ENCODE measurements at places on chromosomes 1 and 21.
A peak's percentile ranks its signal among the peaks of the same experiment; 100 is the strongest.

DNA sequence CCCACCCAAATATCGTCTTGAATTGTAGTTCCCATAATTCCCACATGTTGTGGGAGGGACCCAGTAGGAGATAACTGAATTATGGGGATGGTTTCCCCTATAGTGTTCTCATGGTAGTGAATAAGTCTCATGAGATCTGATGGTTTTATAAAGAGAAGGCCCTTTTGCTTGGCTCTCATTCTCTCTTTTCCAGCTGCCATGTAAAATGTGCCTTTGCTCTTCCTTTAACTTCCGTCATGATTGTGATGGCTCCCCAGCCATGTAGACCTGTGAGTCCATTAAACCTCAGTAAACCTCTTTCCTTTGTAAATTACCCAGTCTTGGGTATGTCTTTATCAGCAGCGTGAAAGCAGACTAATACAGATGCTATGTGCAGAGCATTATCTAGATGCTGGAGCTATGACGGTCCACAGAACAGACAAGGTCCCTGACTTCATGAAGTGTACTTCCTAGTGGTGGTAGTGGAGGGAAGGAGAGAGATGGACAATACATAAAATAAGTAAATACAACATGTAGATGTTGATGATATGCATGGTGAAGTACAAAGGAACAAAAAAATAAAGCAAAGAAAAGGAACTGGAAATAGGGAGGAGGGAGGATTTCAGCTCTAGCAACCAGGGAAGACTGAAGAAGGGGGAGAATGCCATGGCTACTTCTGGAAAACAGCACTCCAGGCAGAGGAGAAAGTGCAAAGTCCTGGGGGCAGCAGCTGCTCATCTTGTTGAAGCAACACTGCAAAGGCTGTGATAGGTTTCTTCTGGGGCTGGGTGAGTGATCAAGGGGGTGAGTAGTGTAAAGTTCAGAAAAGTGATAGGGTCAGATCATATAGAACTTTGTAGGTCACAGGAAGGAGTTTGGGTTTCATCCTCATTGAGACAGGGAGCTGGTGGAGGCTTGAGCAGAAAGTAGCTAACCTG lies 6.8 kb upstream of the RCAN1 start:
- no peak overlapping the region for H3K4me3 ChIP-seq
- no peak overlapping the region for H3K27ac ChIP-seq
- DNase-seq = no peak

DNA sequence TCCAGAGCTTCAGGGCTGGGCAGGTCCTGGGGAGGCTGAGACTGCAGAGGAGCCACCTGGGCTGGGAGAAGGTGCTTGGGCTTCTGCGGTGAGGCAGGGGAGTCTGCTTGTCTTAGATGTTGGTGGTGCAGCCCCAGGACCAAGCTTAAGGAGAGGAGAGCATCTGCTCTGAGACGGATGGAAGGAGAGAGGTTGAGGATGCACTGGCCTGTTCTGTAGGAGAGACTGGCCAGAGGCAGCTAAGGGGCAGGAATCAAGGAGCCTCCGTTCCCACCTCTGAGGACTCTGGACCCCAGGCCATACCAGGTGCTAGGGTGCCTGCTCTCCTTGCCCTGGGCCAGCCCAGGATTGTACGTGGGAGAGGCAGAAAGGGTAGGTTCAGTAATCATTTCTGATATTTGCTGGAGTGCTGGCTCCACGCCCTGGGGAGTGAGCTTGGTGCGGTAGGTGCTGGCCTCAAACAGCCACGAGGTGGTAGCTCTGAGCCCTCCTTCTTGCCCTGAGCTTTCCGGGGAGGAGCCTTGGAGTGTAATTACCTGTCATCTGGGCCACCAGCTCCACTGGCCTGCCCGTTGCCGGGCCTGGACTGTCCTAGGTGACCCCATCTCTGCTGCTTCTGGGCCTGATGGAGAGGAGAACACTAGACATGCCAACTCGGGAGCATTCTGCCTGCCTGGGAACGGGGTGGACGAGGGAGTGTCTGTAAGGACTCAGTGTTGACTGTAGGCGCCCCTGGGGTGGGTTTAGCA lies 9.3 kb downstream of the MYBPH start:
- H3K4me1 ChIP-seq = no peaks in the 10 kb centered on the region
- no peak for DNase-seq
- peaks cover 52% of the 10 kb centered on the region for H3K27me3 ChIP-seq
- peak overlapping the region; percentile 42 for H3K27ac ChIP-seq
- H3K4me3 ChIP-seq = no peak overlapping the region

DNA sequence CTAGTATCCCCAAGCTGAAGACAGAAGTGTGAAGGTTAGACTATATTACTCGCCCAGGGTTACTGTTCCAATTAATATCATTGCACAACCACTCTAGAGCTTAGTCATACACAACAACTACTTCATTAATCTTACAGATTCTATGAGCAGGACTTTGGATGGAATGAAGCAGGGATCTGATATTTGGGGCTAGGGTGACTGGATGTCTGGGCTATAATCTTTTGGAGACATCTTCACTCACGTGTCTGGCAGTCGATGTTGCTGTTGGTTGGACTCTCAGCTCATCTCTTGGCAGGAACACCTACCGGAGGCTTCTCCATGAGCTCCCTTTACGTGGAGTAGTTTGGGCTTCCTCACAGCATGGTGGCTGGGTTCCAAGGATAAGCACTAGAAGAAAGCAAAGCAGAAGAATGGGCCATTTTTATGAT lies 519.2 kb upstream of the B3GALT2 start:
- H3K4me1 ChIP-seq = peaks cover 9% of the 10 kb centered on the region
- H3K4me3 ChIP-seq = no peak overlapping the region
- no peaks in the 10 kb centered on the region for H3K27me3 ChIP-seq
- DNase-seq = no peak
- H3K36me3 ChIP-seq = no peaks in the 10 kb centered on the region

GRCh38 chr1:234008591-234008990 lies 104.1 kb downstream of the SLC35F3 start:
- peaks cover 3% of the 10 kb centered on the region for H3K27me3 ChIP-seq
- peaks cover 8% of the 10 kb centered on the region for H3K4me1 ChIP-seq
- H3K36me3 ChIP-seq = no peaks in the 10 kb centered on the region
- DNase-seq = no peak
- no peak overlapping the region for H3K27ac ChIP-seq
- no peak overlapping the region for H3K4me3 ChIP-seq

GRCh38 chr21:41483973-41484372 lies 24.0 kb downstream of the TMPRSS2 start:
- no peak overlapping the region for H3K27ac ChIP-seq
- H3K27me3 ChIP-seq = no peaks in the 10 kb centered on the region
- H3K36me3 ChIP-seq = peaks cover 21% of the 10 kb centered on the region

DNA sequence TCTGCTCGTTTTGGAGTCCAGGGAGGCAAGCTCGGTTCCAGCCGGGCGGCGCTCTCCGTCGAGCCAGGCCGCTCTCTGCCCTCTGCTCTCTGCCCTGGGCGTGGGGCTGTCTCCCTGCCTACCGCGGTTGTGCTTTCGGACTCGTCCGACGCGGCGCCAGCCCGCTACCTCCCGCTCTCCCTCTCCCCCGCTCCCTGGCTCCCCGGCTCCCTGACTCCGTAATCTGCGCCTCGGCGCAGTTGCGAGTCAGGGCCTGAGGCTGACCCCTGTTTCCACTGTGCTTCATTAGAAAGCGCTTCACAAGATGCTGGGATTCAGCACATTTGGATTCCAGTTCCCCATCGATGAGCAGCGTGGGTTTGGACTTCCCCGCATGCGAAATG lies 2.2 kb downstream of the SOX13 start:
- peaks cover 3% of the 10 kb centered on the region for H3K27me3 ChIP-seq
- H3K27ac ChIP-seq = peak overlapping the region; percentile 94

GRCh38 chr1:106564192-106564591 lies 492.3 kb upstream of the PRMT6 start:
- no peak overlapping the region for H3K27ac ChIP-seq
- no peaks in the 10 kb centered on the region for H3K27me3 ChIP-seq
- no peaks in the 10 kb centered on the region for H3K36me3 ChIP-seq
- H3K4me3 ChIP-seq = no peak overlapping the region

DNA sequence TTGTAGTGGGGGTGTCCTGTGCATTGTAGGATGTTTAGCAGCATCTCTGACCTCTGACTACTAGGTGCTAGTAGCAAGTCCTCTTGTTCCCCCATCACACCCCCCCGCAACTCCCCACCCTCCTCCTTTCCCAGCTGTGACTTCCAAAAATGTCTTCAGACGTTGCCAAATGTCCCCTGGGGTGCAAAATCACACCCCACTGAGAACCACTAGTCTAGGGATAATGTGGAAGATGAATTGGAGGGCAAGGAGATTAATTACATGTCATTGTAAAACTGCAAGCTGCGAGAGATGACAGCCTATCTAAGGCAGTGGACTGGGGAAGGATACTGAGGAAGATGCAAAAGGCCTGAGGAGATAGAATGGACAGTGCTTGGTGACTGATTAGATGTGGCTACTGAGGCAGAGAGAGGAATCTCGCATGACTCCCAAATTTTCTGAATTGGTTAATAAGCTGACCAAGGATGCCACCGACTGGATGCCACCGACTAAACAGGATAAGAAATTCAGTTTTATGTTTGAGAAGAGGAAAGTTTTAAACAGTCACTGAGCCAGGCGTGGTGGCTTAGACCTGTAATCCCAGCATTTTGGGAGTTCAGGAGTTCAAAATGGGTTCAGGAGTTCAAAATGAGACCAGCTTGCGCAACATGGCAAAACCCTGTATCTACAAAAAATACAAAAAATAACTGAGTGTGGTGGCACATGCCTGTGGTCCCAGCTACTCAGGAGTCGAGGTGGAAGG lies 3.1 kb upstream of the JAK1 start:
- no peak overlapping the region for H3K4me3 ChIP-seq
- H3K27me3 ChIP-seq = peaks cover 8% of the 10 kb centered on the region
- H3K36me3 ChIP-seq = no peaks in the 10 kb centered on the region
- no peak overlapping the region for H3K27ac ChIP-seq
- no peak for DNase-seq
- peaks cover 11% of the 10 kb centered on the region for H3K4me1 ChIP-seq

DNA sequence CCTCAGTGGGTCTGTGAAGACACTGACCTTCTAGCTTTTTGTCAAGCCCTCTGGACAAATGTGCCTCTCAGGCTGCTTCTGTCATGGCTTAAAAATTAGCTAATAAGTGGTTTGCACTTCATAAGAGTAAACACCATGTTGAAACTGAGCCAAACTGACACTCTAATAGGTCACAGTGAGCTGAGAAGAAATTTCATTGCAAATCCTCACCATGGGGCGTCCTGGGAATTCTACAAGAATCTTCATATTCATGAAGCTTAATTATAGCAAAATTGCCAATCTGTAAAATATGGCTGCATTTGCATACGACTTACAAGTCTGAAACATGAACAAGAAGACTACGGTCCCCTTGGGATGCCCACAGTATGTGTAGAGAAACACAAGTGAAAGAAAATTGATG lies 188.6 kb downstream of the DSCAM start:
- peaks cover 4% of the 10 kb centered on the region for H3K27me3 ChIP-seq
- DNase-seq = no peak
- H3K36me3 ChIP-seq = no peaks in the 10 kb centered on the region
- H3K4me1 ChIP-seq = peaks cover 23% of the 10 kb centered on the region
- H3K4me3 ChIP-seq = no peak overlapping the region
- no peak overlapping the region for H3K27ac ChIP-seq

GRCh38 chr1:104235141-104235540 lies 485.4 kb downstream of the AMY1C start:
- peaks cover 11% of the 10 kb centered on the region for H3K4me1 ChIP-seq
- H3K36me3 ChIP-seq = no peaks in the 10 kb centered on the region
- H3K4me3 ChIP-seq = no peak overlapping the region
- H3K27me3 ChIP-seq = peaks cover 3% of the 10 kb centered on the region
- H3K27ac ChIP-seq = no peak overlapping the region

DNA sequence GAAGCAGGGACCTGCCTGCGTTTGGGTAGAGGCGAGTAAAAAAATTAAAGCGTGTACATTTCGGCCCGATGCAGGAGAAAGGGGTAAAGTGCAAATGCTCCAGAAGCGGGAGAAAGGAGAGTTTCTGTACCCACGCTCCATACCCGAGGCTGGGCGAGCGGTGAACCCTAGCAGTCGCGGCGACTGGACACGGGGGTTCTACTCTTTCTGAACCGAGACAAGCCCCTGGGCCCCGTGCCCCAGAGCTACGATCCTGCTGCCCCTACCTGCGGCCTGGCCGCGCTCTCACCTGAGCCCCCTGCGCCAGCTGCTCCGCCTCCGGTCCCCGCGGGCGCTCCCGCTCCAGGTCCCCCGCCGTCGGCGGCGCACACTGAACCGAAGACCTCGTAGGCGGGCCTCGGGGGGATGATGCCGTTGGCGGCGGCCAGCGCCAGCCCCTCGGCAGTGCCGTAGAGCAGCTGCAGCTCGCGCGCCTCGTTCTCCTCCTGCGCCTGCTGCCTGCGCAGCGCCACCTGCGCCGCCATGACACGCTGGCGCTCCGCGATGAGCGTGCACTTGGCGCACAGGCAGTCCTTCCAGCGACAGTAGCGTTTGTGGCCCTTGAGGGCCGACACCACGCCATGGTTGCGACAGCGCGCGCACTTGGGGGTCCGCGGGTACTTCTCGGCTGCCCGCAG lies 2.4 kb downstream of the DMRTA2 start:
- no peak overlapping the region for H3K27ac ChIP-seq
- H3K36me3 ChIP-seq = no peaks in the 10 kb centered on the region
- DNase-seq = peak; percentile 32
- H3K27me3 ChIP-seq = peaks cover 86% of the 10 kb centered on the region
- peak overlapping the region; percentile 23 for H3K4me3 ChIP-seq

DNA sequence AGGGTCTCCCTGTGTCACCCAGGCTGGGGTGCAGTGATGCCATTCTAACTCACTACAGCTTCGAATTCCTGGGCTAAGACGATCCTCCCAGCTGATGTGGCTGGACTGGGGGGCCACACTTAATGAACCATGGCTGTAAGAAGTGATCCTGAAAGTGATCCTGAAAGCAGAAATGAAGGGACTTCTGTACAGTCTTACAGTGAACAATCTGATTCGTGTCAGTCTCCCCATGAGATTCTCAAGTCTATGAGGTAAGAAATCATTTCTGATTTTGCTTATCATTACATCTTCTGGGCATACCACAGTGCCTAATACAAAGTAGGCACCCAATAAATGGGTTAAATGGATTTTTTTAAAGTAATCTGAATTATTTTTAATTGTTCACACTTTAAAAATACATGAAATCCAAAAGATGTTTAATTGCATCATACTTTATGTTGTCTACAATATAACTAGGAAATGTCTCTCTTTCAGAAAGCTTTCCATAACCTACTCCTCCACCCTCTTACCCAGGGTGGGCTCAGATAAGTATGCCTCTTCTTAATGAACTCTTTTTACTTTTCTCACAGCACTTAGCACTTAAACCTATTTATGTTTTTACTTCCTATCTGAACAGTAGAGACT lies 21.5 kb downstream of the TUT4 start:
- H3K4me1 ChIP-seq = no peaks in the 10 kb centered on the region
- no peak for DNase-seq
- H3K4me3 ChIP-seq = no peak overlapping the region
- H3K27ac ChIP-seq = no peak overlapping the region
- H3K36me3 ChIP-seq = peaks cover 22% of the 10 kb centered on the region

GRCh38 chr1:194755241-194755994 lies 1569.0 kb upstream of the B3GALT2 start:
- H3K27me3 ChIP-seq = no peaks in the 10 kb centered on the region
- H3K4me1 ChIP-seq = no peaks in the 10 kb centered on the region
- H3K4me3 ChIP-seq = no peak overlapping the region
- H3K36me3 ChIP-seq = no peaks in the 10 kb centered on the region
